ENCODE measurements at places on chromosomes 16 and 17.

- no peak for DNase-seq
Observed at GRCh38 chr17:75406222-75406615, 741 bp upstream of the GRB2 start.

- DNase-seq, result peak; percentile 55
Observed at GRCh38 chr17:51435641-51436091, 175.3 kb downstream of the UTP18 start.

DNA sequence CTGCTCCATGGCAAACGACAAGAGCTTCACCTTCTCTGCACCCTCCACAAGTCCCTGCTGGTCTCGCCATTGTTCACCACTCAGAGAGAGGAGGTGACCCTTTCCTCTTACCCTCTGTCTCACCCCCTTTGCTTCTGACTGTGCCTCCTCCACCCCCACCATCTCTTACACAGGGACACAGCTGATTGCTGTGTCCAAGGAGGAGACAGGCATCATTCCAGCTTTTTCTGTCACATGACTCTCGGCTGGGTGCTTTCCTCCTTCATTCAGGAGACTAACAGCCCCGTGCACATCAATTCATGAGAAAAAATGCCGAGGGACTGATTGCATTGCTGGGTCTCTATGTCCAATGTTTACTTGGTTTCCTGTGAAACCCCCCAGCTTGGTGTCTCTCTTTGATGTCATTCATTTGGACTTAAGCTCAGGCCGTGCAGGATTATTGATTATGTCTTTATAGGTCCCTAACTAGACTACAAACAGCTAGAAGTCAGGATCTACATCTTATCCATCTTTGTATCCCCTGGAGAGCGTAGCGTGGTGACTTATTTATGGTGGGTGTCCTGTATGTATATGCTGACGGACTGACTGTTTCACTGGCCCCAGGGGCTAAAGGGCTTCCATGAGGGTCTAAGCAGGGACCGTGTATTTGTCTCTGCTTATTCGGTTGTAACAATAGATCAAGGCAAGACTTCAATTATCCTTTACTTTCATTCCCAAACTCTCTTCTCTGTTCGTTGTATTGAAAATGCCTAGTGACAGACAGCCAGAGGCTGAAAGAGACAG is 82.2 kb upstream of the CDH13 start:
- no peak for DNase-seq

GRCh38 chr17:48357779-48358602 is 72.0 kb downstream of the SKAP1 start:
- no peak for DNase-seq

GRCh38 chr17:7318121-7318860 is 3.1 kb upstream of the GPS2 start:
- DNase-seq, result no peak
